Fibroblast of skin of left quadriceps (primary cell): ENCODE measurements at places on chromosomes 6 and 20.

DNA sequence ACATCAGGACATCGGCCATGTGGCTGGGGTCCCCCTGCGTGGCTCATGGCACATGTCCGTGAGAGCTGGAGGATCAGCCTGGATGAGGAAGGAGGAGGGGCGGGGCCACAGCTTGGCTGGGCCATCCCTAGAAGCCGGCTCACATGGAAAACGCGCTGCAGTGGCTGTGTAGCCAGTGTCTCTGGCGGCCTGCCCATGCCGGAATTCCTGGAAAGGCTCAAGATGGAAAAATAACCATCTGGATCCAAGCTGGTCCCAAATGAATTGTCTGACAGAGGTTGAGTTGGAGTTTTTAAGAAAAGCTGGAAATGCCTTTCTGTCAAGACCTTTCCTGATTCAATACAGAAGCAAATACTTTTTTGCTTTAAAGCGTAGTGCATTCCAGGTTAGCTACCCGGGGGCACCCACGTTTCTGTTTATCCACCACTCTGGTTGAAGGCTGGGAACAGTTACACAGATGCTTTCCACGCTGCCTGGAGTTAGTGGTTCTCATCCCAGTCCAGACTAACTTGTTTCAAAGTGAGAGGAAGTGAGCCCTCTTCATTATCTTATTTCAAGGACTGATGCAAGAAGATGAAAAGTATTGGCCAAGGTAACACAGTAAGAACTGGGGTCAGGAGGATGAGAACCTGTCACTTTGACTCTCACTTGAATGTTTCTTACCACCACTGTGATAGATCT lies 99.0 kb downstream of the GMPR start:
- DNase-seq = peak; percentile 99

DNA sequence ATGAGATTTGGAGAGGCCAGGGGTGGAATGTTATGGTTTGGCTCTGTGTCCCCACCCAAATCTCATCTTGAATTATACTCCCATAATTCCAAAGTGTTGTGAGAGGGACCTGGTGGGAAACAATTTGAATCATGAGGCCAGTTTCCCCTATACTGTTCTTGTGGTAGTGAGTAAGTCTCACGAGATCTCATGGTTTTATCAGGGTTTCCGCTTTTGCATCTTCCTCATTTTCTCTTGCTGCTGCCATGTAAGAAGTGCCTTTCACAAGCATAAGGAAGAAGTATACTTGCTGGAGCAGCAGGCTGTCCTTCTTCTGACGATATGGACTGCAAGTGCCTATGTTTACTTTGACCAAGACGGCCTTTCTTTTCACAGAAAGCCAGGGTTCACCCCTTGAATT lies 270.5 kb downstream of the ESR1 start:
- DNase-seq = no peak

DNA sequence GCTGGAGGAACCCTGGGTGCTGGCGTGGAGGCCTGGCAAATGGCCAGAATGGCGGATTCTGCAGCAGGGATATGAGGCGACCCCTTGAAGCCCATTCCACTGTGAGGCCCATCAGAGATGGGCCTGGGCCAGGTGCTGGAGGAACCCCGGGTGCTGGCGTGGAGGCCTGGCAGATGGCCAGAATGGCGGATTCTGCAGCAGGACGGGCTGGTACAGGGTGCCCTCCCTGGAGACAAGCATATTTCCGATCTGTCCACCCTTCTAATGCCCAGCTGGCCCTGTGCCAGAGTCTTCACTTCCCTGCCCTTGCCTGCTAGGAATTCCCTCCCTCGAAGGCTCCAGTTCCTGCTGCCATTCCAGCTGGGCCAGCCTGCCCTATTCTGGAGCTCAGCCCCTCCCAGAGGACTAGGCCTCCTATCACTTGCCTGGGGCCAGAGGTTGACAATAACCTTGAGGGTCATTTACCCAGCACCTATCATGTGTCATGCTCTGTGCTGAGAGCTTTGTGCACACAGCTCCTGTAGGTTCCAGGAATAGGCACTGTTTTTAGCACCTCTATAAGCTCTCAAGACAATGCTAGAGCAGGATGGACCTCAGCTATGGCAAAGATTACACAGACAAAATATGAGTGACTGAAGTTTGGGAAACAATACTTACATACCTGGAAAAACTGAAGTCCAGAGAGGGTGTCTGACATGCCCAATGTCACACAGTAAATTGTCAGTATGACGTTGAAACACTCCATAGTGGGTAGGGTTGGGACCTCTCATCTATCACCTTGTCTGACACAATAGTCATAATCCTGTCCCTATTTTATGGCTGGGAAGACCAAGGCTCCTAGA lies 21.4 kb downstream of the SUN5 start:
- DNase-seq = no peak

DNA sequence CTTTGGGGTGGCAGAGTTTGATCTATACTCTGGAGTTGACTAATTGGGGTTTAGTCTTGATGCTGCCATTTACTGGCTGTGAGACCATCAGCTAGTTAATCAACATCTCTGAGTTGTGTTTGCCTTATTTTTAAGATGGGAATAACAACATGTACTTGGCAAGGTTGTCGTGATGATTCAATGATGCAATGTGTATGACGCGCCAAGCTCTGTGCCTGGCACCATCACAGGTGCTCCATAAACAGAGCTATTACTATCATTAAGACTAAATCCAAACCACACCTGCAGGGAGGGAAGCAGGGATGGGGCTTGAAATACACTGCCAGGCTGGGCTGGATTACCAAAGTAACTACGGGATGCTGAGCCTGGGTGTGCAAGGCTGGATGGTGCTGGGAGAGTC lies 60.1 kb upstream of the E2F3 start:
- DNase-seq = no peak

- DNase-seq = no peak
Measured at GRCh38 chr20:1807394-1807793, 87.8 kb upstream of the SIRPA start.

DNA sequence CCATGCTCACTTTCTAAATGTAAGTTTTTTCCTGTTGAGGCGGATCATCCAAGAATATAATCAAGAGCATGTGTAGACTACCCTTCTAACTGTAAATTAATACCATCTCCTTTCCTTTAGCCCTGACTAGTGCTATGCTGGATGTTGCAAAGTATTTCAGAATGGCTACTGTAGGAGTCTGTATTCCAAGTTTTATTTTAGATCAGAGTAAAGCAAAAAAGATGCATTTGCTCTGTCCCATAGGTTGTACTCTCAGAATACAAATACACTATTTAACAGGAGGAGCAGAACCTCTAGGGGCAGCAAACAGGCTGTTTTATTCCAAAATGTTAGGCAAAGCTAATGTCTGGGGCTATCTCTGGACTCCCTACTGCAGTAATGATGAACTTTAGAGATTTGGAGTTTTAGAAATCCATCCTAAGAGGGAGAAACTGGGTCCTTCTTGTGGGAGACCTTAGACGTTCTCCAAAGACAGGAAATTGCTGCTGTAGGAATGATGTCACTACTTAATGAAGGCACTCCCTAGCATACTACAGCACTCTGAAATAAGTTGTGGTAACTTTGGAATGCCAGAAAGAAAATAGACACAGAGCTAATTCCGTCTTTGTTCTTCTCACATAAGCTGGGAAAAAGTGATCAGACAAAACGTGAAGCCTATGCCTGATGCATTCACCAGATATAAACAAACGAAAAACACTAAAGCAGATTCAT lies 392.4 kb upstream of the HS3ST5 start:
- peak; percentile 26 for DNase-seq

- DNase-seq = no peak
Measured at GRCh38 chr6:2229742-2230141, 15.7 kb downstream of the GMDS start.

DNA sequence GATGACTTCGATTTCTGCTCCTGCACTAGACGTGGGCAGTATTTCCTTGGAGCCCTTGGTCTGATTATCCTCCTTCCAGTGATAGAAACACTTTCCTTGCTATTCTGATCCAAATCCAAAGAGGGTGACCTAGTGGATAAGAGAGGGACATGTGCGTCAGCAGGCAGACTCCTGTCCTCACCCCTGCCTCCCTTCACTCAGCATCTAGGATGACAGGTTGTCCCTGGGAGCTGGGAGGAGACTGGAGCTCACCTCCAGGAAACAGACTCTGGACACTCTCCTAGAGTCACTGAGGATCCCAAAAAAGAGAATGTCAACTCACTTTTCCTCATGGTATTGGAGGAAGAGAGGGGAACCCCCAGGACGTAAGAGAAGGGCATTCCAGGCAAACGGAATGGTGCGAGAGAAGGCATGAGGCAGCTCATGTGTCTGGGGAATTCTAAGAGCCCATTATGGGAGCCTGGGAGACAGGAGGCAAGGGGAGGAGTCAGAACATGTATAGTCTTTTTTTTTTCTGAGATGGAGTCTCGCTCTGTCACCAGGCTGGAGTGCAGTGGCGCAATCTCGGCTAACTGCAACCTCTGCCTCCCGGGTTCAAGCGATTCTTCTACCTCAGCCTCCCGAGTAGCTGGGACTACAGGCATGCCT lies 2.2 kb downstream of the C20orf173 start:
- no peak for DNase-seq

DNA sequence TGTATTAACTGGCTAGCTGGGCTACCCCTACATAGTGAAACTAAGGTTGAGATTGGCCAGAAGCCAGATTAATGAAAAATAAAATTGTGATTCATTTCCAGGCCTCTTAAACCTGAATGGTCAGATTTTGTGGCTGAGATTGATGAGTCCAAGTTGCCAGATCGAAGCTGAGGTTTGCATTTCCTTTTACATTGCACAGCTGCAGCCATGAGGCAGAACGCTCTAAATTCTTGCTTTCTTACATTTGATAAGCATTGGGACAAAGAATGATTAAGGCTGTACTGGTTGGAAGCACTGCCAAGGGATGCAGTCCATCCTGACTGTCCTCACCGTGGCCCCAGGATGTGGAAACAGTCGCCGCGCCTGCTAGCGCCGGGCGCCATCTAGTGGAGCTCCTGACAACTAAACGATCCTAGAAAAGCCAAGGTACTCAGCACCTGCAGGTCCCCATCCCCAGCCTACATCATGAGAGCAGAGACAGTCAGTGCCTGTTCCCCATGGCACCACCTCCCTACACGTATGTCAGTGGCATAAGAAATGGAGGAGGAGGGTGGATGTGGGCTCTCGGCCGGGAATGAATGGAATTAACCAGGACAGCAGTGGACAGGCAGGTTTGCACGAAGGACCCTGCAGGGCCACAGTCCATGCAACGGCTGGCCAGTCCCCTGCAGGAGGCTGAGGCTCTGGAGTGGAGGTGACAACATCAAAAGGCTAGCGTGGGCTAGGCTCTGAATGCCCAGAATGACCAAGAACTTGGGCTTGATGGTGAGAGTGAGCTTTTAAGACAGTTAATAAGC lies 19.0 kb downstream of the PXDC1 start:
- DNase-seq = peak; percentile 55

DNA sequence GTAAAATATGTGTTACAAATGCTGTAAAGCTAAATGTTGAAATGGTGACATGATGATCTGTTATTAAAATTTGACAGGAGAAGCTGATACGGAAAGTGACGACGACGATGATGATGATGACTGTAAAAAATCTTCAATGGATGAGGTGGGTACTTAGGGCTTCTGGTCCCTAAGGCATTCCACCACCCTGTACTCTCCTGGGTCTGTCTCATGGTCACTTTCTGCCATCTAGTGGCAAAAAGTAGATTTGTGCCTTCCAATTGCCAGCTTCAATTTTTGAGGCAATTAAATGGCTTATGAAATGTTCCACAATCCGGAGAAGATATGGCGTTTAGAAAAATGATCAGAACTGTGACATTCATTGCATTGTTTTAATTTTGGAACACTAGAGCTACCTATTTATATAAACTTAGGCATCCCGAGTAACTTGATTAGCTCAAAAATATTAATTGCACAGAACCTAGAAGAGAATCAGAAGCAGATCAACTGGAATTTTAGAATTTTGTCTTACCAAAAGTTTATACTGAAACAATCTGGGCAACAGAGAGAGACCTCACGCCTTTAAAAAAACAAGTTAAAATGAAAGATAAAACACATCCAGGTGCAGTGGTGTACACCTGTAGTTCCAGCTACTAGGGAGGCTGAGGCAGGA lies 346.5 kb upstream of the PLCB4 start:
- peak; percentile 45 for DNase-seq

GRCh38 chr6:109579361-109579760 lies 96.3 kb upstream of the ZBTB24 start:
- DNase-seq = no peak

DNA sequence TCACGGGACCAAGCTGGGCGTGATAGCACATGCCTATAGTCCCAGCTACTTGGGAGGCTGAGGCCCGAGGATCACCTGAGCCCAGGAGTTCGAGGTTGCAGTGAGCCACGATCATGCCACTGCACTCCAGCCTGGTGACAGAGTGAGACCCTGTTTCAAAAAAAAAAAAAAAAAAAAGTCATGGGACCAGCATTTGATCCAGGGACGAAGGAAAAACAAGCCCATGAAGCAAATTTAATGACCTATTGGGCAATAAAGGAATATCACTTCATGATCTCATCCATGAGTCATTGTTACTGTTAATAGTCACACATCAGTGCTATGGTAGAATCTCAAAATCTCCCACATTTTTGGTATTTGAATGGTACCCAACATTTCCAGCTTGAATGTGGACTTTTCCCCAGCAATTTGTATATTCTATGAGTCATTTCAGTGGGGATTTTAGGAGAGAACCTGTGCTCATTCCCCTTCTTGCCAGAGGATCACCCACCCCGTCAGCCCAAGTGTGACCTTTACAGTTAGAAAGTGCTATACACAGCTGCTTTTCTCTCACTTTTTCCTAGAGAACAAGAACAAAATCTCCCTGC lies 8.5 kb upstream of the SOD2 start:
- DNase-seq = peak; percentile 88

GRCh38 chr20:25992146-25992545 lies 295.5 kb upstream of the ZNF337 start:
- no peak for DNase-seq

GRCh38 chr6:18359237-18359885 lies 27.8 kb upstream of the RNF144B start:
- no peak for DNase-seq

- DNase-seq = peak; percentile 59
Measured at GRCh38 chr6:130625825-130626527, 201.2 kb upstream of the SMLR1 start.

DNA sequence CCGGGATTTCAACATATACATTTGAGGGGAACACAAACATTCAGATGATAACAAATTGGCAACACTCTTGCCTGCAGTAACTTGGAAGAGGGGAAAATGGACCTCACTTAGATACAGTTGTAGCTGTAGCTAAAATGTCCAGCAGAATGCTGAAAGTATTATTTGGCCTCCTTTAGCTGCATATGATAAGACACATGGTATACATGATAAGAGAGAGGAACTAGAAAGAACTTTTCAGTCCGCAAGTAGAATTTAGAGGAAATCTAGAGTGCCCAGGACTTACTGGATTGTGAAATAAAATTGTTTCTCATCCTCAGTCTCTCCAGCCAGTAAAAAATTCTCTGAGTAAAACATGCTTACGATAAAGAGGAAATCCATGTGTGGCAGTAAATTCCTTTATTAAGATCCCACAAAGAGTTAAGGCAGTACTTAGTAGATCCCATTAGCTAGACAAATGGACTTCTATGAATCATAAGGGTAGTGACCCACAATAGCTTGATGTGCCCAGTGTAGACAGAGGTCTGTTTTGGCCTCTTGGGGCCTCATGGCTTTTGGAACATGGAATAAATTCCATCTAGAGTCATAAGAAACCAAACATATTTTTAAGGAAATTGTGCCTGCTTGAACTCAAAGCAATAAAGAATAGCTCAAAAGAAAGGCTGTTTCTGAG lies 87.9 kb upstream of the RBM24 start:
- no peak for DNase-seq
